ENCODE measurements at places on chromosomes 1 and 21.

DNA sequence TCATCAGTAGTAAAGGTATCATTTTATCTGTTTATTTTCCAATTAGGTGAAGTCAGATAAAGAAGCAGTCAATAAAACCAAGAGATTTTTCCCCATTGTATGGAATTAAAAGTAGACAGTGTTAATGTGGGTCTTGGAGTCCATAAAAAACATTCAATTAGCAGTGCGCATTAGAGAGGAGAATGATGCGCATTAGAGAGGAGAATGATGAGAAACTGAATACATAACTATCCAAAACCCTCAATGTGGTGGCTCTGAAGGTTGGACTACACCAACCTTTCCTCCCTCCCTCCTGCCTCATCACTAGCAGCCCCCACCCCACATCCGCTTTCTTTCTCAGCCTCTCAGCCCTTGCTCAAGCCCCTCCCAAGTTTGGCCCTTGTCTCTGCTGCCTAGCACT lies 99.5 kb downstream of the DAB1 start:
- no peak for DNase-seq

DNA sequence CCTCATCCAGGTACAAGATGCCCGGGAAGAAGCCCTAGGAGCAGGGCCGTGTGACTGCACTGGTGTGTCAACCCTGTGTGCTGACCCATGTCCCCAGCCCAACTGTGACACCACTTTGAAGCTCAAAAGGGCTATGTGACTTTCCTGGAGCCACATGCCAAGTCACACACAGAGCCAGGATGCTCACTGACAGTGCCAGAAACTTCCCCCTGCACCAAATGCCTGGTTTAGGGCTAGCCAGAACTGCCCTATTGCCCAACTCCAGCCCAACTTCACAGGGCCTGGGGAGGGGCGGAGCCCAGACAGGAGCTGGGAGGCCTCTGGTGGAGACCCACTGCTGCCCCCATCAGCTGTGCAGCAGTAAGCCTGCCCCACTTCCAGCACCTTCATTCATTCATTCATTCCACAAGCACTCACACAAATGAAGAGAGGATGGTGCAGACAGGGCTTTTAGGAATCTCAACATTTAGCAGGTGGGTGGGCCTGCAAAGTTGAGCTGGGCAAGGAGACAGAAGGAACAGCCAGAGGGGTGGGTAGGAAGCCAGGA lies 36.7 kb downstream of the KCNQ4 start:
- DNase-seq: no peak

DNA sequence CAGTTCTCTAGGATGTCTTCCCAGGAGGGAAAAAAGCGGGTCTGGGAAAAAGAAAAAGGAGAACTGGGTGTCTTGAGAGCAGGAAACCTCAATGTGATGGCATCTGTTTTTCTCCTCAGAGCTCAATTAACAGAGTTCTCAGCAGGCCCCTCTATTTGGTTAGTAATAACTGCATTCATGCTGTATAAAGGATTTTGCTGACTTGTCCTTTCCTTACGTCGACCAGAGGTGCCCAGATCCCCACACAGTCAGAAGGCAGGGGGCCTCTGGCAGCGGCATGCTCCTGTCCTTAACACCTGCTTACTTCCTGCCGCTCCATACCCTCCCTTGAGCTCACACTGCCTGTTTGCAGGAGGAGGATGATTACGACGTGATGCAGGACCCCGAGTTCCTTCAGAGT lies 12.3 kb downstream of the PSMD4 start:
- no peak for DNase-seq

GRCh38 chr1:183600136-183600535 lies 9.9 kb upstream of the NCF2 start:
- no peak for DNase-seq

DNA sequence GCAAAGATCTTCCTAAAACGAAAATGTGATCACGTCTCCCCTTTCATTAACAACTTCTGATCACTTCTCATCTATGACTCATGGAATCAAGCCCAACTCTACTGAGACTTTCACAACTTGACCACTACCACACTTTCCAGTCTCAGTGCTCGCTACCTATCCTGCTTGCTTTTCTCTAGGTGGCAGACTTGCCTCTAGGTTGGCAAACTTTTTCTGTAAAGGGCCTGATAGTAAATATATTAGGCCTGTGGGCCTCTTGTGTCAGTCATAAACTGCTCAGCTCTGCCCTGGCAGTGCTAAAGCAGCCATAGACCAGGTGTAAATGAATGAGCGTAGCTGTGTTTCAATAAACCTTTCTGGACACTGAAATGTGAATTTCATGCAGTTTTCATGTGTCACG lies 21.5 kb upstream of the HMGB4 start:
- DNase-seq: no peak

DNA sequence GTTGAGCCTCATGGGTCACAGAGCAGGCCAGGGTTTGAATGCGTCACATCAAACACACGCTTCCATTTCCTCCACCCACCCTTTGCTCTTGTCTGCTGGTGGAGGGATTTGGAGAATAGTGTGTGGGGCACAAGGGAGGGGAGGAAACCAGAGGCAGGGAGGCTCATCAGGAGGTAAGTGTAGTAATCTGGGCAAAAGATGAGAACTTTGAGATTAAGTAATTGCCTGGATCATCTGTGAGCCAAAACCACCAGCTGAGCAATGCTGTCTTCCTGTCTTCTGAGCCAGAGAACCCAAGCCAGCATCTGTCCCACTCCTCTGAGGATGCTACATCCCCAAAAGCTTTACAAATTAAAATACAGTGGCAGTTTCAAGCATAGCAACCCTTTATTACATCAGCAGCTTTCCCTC lies 45.2 kb downstream of the C8B start:
- no peak for DNase-seq

DNA sequence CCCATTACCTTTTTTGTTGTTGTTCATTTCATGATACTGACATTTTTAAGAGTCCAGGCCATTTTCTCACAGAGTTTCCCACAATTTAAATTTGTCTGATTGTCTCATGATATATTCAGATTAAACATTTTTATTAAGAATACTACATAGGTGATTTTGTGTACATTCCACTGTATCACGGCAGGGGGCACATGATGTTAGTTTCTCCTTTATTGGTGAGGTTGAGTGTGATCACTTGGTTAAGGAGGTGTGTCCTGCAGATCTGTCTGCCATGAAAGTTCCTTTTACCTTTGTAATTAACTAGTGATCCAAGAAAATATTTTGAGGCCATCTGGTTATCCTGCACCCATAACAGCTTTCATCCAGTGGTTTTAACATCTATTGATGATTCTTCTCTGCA lies 11.8 kb downstream of the RTCA start:
- DNase-seq: no peak

DNA sequence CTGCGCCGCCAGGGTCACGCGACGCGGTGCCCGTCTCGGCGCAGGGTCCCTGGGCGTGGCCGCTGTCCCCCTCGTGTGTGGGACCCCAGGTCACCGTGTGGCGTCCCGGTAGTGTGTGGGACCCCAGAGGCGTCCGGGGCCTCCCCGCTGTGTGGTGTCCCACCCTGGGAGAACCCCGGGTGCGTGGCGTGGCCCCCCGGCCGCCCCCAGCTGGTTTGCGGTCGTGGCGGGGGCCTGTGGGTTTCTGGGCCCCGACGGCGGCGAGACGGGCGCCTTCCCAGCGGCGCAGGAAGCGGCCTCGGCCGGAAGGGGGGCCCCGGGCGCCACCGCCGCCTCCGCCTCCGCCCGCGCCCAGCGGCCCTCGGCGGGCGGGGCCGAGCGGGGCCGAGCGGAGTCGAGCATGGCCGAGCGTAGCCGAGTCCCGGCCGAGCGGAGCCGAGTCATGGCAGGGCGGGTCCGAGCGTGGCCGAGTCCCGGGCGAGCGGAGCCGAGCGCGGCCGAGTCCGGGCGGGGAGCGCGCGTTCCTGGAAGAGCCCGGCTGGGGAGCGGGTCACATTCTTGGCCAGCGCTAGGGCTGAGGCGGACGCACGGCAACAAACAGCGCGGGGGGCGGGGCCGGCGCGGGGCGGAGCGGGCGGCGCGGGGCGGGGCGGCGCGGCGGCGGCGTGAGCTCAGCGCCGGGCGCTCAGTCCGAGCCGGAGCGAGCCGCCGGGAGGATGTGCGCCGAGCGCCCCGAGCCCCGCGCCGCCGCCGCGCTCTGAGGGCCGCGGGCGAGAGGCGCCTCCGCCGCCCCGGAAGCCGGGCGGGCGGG lies 568 bp upstream of the SKI start:
- DNase-seq: peak; percentile 97

DNA sequence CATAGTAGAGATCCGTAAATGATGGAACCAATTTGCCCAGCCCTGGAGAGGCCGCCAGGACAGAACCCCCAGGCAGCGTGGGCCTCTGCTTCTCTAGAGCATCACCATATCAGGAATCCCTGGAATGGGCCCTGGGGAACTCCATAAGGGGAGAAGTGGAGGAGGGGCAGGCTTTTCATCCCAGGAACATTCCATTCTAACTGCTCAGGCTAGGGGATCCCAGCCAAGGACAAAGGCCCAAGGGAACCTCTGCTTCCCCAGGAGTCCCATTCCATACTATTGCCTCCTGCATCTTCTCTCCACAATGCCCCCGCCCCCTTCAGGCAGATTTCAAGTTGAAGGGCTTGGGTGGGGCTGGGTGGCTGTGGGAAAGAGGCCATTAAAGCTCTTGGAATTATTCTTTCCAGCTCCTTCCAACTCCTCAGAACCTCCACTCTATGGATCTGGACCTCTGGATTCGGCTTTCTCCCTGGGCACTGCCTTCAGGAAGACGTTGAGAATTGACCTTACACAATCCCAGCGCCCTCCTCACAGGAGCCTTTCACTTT lies 6.0 kb downstream of the TRNP1 start:
- DNase-seq: no peak

GRCh38 chr1:220761688-220762427 lies 13.7 kb downstream of the MTARC2 start:
- no peak for DNase-seq

DNA sequence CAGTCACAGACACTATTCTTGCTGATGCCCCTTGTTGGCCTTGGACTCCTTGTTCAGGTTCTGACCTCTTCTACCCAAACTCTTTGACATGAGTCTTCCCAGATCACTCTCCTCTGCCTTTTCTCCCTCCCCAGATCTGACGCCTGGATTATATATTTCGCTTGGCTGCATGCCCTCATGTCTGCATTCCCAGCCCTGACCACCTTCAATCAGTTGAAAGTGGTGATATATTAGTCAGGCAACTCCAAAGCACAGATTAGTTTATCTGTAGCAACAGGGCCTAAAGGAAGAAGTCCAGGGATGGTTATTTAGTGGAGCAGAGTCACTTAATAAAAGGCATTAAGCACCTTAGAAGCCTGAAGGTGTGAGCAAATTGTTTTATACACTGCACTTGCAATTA lies 110.0 kb upstream of the GUCA2B start:
- DNase-seq: no peak

DNA sequence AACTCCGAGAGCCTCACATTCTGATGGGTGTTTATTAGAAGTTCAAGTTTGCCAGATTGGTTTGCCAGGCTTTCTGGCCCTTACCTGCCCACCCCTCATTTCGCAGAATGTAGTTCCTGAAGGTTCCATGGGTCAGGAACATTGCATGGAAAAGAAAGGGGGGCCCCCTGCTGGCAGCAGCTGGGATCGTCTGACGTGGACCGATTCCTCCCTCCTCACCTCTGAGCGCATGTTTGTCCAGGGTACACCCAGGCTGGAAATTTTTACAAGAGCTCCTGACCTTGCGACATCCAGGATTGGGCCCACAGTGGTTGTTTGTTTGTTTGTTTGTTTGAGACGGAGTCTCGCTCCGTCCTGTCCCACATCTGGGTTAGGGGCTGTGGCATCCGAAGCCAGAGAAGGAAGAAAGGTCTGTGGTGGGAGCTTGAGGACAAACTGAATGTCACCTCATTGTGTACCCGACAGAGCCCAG lies 126.0 kb upstream of the TMEM51 start:
- DNase-seq: peak; percentile 81

- DNase-seq: no peak
These were observed 89.9 kb downstream of the HMCN1 start for GRCh38 chr1:185824106-185824505.

DNA sequence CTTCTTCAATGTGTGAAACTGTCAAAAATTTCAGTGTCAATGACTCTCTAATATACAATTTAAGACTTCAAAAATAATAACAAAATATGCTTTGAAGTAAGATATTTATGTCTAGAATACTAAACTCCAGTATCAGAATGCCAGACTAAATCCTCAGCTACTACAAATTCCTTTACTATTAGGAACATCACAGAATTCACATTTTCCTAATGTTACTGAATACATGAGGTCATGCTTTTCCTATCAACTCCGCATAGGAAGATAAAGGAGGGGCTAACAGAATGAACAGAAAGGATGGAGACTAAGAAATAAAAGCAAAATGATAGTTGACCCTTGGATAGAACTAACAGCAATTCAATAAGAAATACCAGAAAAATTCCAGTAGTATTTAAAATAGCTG lies 292.7 kb downstream of the SDCCAG8 start:
- DNase-seq: no peak

- DNase-seq: no peak
These were observed 67.9 kb downstream of the S100B start for GRCh38 chr21:46537026-46537425.

GRCh38 chr21:44854664-44855446 lies 18.6 kb downstream of the PTTG1IP start:
- no peak for DNase-seq

GRCh38 chr1:112711041-112711440 lies 4.1 kb downstream of the PPM1J start:
- no peak for DNase-seq

- DNase-seq: no peak
These were observed 65.5 kb upstream of the DNAH14 start for GRCh38 chr1:224864006-224864405.

GRCh38 chr1:73100216-73100615 lies 817.9 kb upstream of the NEGR1 start:
- DNase-seq: no peak

DNA sequence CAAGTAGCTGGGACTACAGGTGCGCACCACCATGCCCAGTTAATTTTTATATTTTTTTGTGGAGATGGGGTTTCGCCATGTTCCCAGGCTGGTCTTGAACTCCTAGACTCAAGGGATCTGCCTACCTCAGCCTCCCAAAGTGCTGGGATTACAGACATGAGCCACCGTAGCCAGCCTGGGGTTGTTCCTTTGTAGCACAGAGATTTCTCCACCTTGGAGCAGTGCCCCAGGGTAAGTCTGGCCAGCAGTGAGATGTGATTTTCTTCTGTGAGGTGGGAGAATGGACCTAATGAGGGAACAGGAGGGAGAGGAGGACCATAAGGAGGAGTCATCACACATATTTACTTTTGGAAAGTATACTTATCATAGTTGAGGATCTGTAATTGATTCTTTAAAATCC lies 61.1 kb upstream of the GADD45A start:
- no peak for DNase-seq

GRCh38 chr1:65362545-65362944 lies 53.2 kb downstream of the DNAJC6 start:
- DNase-seq: no peak

- no peak for DNase-seq
These were observed 72.4 kb downstream of the POU2F1 start for GRCh38 chr1:167293057-167293456.

Measured in sciatic nerve (tissue), 2 donors.